Activated CD4-positive, alpha-beta memory T cell treated with anti-CD3 and anti-CD28 coated beads, Interleukin-2, amount 10 ng/mL, durations not matched to agents 7 days and 5 days (primary cell): ENCODE measurements at places on chromosomes 11 and 22. TPM values are rescaled to one million over a fixed set of nuclear protein-coding genes. Genes with fewer than 3 reads are reported as not detected.

DNA sequence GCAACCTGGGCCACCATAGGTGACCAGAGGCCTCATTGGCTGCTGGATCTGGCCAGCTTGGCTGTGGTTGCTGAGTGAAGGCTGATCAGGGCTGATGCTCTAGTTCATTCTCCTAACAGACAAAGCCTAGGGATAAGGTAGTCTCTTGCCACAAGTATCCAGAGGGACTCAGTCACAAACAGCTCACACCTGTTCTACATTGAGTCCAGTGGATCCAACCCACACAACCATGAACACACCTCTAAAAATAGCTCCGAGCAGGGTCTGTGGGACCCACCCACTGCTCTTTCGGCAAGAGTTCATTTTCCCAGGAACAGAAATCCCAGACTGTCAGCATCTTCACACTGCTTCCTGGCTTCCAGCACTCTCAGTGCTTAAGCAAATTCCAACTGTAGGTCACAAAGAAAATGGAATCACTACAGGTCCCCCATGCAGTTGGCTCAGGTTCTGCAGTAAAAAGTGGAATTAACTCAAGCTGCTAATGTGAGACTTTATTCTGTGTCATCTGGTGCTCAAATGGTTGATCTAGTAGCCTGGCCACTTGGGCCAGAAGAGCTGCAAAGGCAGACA is 67.3 kb downstream of the PPFIBP2 start:
- DNase-seq: no peak

The LINC01488 gene
- total RNA-seq: not detected

GRCh38 chr22:32183625-32184024 is 21.2 kb downstream of the RFPL2 start:
- no peak for DNase-seq

DNA sequence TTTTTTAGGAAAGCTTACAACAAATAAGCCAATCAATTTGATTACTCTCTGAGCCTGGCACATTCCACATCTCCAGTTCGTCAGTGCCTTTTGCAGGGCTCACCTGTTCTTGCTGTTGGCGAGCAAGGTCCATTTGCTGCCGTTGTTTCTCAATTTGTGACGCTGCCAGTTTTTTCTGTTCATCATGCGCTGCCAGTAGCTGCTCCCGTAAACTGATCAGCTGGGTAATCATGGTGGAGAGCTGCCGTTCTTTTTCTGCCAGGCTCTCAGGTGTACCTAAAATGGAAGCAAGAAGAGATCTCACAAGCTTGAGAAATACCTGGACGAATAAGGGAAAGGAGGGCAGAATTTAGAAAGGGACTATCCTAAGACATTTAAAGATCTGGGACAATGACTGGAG is 169.7 kb downstream of the SOX6 start:
- DNase-seq: no peak

The PRRG4 gene
- total RNA-seq: 0.50 TPM

The TTC36 gene
- total RNA-seq: 0.23 TPM

The P2RX3 gene
- not detected for total RNA-seq

DNA sequence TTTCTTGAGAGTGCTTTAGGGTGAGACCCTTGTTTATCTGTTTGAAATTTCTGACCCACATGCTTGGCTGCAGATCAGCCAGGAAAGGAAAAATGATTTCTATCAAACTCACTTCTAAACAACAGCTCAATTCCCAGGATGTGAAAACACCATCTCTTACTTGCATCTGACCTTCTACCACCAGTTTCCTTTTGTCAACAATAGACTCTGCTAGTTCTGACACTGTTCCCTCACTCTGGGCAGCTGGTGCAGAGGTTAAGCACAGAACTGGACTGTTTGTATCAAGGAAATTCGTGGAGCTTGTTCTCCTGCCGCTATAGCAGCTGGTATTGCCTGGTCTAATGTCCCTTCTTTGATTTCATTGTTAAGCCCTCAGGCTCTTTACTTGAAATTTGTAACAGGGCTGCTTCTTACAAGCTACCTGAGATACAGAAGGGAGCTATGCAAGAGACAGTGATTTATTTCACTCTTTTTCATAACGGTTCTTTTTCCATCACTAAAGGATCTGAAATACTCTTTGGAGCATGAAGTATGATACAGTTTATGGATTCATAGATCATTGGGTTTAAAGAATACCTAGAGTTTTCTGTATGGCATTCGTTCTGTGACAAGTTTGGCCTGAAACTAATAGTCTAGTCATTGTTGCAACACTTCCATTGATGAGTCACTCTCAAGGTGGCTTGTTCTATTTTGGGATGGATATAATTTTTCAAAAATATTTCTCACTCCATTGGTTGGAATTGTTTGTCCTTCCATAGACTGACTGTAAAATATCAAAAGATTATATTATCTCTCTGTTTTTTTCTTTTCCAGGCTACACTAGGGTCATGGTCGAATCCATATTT is 178.2 kb upstream of the ZC3H12C start:
- DNase-seq: no peak

- peak; percentile 59 for DNase-seq
These were observed 41.8 kb upstream of the TH start for GRCh38 chr11:2213384-2213842.

DNA sequence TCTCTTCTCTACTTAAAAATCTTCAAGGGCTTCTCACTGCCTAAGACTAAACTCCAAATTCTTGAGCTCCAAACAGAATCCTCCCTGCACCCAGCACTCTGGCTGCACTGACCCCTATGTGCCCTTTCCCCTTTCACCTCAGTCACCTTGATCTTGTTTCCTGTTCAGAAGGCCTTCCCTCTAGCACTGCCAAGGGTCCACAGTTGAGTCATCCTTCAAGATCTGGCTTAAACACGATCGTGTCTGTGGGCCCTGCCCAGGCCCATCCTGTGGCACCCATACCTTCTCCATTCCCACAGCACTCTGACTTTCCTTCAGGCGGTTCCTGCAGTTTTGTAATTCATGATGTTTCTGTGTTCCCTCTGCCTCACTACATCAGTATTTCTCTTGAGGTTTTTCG is 129.2 kb downstream of the ARL14EP start:
- DNase-seq: no peak

GRCh38 chr11:2688381-2689231 is 11.2 kb downstream of the KCNQ1OT1 start:
- no peak for DNase-seq

DNA sequence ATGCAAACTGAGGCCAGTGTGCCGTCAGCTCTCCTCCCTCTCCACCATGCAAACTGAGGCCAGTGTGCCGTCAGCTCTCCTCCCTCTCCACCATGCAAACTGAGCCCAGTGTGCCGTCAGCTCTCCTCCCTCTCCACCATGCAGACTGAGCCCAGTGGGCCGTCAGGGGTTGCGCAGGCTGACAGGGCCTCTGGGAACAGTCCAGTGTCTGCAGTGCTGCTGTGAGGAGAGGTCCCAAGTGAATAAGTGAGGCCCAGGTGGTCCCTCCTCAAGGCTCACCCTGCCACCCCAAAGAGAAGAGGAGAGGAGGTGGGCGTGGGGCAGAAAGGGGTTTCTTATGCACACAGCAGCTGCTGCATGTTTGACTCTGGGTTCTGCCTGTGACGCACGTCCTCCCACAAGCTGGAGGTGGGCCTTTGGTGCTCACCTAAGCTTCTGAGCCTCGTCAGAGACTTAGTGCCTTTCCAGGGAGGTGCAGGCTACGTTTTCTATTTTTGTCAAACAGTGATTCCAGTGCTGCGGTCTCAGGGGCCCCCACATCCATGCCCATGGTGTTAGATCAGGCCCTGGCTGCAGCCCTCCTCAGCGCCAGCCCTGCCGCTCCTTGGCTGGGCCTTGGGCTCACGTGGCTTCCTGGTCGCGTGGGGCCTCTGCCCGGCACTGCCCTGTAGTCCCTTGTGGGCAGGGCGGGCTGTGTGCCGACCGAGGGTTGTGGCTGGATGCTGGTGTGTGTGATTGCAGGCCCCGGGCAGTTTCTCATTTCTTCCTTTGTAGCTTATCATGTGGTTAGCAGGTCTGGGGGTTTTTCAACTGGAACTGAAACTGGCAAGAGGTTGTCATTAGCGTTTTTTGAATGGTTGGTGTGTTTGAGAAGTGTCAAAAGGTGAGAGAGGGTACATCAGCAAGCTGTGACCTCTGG is 7.1 kb downstream of the TPCN2 start:
- DNase-seq: no peak

The PKNOX2 gene
- total RNA-seq: not detected

- DNase-seq: no peak
These were observed 125.7 kb downstream of the TENM4 start for GRCh38 chr11:79314906-79315689.

DNA sequence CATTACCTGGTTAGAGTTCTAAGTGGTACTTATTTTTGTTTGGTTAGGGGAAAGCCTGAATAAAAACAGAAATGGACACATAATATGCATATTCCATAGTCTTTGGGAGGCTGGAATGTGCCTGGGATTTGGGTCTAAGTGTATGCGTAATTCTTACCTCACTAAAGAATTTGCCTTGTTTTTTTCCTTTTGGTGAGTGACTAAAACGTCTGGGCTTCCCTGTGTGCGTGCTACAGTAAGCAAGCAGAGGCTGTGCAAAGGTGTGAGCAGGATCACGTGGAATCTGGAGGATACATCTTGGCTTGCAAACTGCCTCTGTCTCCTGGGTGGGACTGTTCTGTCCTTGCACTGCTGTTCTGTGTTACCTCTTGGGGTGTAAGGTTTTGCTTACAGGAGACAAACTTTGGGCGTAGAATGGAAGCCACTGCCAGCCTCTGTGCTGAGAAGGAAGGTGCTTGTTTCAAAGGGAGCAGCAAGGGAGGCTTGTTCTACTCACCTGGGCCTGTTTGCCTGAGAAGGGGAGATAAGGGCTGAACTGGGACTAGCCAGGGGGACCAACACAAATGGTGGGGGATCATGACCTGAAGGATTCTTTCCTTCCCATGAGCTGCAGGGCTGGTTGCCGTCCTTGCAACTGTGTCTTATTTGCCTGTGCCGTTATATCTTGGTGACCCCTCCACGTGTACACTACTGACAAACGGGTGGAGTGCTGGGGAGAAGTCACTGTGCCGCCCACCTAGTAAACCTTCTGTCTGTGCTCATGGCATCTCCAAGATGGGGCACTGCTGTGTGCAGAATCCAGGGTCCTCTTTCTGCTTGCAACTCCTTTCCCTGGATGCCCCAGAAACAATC is 4.5 kb downstream of the NEAT1 start:
- DNase-seq: peak; percentile 55

DNA sequence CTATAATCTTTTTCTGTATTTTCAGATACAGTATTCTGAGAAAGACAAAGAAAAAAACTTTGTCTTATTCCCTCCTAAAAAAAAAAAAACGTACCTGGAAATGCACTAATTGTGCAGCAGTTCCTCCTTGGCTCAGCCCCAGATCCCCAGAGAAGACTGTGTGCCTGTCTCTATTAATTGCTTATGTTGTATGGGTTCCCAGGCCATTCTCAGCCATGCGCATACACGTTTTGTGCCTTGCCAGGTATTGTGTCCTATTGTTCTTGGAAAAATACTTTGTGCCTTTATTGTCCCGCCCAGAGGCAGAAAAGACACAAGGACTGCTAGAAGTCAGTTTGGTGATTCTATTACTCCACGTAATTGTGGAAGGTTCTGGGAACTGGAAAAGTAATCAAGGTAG is 91.2 kb downstream of the PIWIL4 start:
- DNase-seq: no peak

DNA sequence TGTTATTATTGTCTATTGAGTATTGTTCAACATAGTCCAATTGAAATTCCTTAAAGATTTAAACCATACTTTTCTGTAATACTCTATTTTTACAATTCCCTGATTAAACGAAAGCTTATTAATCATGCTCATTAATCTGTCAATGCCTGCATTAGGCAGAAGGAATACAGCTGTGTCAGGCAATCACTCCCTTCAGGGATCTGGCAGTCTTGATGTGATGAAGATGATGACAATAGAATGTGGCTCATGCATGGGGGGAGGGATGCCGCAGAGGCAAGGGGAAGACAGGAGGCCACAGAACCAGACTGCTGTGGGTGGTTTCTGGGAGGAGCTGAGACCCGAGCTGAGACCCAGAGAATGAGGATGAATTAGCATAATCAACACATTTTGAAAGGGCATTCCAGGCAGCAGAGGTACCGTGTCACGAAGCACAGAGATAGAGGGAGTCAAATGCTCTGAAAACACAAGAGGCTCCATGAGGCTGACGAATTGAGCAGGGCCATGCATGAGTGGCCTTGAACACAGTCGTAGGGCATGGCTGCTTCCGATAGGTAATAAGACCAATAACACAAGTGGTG is 1075.5 kb downstream of the OPCML start:
- DNase-seq: no peak
